ENCODE measurements at places on chromosomes 1 and 21.

- DNase-seq = no peak
Observed at GRCh38 chr21:19712441-19712840, 1285.8 kb upstream of the NCAM2 start.

DNA sequence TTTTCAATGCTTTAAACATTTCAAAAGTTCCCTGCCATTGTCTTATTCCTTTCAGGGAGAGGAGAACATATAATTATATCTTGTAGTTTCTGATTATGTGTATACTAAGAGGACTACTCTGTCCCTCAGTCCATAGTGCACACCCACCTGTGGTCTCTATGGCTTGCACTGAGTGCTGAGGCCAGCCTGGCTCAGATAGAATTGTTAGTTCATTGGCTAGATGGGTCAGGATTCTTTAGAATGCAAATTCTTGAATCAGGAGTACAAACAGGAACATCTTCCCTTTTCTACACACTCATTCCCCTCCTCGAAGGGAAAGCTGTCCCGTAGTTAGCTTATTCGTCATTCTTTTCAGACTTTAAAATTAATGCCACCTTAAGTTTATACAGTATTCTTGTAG lies 8.2 kb downstream of the BACH1 start:
- DNase-seq = no peak

DNA sequence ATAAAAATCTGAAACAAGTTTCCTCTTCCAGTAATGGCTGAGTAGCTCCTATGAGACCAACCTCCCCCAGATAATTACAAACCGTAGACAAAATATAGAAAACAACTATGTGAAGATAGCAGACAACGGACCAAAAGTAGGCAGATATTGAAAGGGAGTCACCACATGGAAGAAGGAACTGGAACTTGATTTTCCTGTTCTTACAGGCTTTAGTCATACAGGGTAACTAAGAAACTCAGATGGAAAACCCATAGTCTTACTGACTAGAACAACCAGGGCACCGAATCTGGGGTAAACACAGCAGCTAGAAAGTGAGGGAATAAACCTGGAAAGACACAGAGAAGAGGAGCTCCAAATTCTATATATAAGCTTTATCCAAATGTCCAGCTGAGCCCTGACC lies 26.0 kb downstream of the LMX1A start:
- DNase-seq = no peak

DNA sequence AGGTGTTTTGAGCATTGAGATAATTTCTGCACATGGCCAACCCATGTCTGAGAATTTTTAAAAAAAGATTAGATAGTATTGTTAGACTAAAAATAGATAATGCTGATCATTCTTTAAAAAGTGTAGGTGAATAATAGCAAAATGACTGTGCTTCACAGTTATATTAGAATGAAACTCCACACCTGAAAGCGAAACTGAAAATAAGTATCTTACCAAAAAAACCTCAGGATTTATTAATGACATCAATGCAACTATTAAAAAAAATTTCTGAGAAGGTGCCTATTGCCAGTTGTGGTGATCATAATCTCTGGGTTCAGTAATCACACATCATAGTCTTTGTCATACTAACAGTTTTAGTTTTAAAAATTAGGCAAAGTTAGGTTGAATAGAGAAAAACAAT lies 36.5 kb downstream of the PLA2G4A start:
- DNase-seq = no peak

DNA sequence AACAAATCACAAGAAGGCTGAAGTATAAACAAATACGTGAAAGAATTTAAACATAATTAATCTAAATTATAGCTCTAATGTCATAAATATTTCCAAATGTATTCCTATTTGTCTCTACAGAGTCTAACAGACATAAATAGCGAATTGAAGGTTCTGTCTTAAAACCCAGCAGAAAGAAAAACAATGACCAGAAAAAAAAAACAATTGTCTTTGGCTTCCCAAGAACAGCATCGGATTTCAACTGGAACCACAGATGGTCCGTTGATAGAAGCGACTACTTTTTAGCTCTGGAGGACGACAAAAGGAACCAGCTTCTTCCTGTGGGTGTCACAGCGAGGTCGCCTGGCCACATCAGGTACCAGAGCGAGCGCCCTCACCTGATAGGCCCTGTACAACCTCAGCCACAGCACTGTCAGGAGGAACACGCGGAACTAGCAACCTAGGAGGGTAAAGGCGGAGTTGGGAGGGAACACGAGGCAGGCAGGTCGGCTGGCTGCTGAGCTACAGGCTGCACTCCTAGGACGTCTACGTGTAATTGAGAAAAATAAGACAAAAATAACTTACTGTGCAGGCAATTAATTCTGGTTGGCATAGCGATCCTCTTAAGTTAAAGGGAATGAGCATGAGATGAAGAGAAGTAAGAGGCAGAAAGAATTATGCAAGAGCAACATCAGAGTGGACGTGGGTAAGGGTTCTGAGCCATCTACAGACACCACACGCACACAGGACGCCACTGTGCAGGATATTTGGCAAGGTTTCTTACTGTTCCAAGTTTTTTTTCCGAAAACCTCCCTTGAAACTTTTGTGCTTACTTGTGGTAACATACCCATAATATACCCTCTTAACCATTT lies 16.7 kb upstream of the PRDM15 start:
- no peak for DNase-seq

DNA sequence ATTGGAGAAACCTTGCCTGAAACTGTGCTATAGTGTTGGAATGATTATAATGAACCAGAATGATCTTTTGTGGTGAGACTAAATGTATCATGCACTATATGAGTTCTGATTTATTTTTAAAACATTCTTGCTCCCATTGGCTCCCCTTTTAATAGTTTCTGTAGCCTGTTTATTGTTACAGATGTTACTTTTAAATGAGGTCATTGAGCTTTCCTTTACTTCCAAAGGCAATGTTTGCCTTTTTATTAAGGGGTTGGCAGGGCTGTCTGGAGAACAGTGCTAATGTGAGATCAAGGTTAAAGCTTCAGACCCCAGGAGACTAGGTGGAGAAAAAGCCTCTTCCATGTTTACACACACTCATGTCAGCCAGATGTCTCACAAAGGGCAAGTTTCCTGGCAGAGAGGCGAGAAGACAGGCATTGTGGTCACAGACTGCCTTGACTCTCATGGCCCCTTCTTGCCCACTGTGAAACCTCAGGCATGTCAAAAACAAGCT lies 120.6 kb upstream of the RAVER2 start:
- DNase-seq = no peak

Measured in activated naive CD4-positive, alpha-beta T cell (primary cell).